ENCODE measurements at places on chromosomes 16 and 17. TPM values are rescaled to one million over a fixed set of nuclear protein-coding genes. Genes with fewer than 3 reads are reported as not detected.
A peak's percentile ranks its signal among the peaks of the same experiment; 100 is the strongest.

Gene TEKT5
- 0.37 TPM for total RNA-seq

Gene TAT
- total RNA-seq: 0.91 TPM

Gene CPHXL2
- total RNA-seq: not detected

Gene PYY
- 0.52 TPM for total RNA-seq

- DNase-seq: no peak
Measured at GRCh38 chr17:35345926-35346771, 27.3 kb downstream of the SLFN11 start.

GRCh38 chr17:82298538-82299421 is 18.6 kb downstream of the CD7 start:
- DNase-seq: no peak

DNA sequence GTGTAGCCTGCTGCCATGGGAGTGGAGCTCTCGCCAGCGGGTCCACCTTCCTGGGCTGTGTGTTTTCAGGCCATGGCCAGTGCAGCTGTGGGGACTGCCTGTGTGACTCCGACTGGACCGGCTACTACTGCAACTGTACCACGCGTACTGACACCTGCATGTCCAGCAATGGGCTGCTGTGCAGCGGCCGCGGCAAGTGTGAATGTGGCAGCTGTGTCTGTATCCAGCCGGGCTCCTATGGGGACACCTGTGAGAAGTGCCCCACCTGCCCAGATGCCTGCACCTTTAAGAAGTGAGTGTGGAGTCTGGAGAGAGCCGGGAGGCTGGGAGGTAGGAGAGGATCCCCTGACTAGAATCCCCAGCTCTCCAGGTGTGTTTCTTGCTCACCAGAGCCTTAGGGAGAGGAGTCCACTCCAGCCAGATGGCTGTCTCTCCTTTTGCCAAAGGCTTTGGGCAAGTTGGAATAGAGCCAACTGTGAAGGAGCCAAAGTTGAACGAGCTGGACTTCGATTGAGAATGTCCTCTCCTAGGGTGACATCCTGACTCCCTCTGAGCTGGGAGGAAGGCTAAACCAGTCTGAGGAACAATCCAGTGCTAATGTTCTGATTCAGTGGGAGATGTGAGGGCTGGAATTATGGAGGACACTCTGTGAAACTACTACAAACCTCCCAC is 24.4 kb upstream of the EFCAB13 start:
- no peak for DNase-seq

DNA sequence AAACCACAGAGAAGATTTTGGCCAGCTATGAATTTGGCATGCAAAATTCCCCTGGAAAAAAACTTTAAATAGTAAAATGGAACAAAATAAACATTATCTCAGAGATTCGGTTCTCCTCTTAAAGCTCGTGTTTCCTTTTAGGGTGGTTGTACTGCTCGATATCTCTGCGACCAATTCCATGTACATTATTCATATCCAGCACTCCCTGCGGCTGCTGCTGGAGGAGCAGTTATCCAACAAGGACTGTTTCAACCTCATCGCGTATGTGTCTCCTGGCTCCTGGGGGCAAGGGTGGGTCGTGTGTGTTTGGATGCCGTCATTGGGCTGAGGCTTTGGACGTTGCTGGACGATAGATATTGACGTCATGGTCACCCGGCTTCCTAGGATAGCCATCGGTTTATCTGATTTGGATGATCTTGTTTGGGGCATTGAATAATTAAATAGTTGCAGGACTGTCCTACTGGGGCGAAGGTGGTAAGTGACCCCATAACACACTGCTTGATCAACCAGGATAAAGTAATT is 33.8 kb downstream of the VWA3A start:
- DNase-seq: no peak

GRCh38 chr17:40431231-40431602 is 12.0 kb upstream of the IGFBP4 start:
- no peak for DNase-seq

DNA sequence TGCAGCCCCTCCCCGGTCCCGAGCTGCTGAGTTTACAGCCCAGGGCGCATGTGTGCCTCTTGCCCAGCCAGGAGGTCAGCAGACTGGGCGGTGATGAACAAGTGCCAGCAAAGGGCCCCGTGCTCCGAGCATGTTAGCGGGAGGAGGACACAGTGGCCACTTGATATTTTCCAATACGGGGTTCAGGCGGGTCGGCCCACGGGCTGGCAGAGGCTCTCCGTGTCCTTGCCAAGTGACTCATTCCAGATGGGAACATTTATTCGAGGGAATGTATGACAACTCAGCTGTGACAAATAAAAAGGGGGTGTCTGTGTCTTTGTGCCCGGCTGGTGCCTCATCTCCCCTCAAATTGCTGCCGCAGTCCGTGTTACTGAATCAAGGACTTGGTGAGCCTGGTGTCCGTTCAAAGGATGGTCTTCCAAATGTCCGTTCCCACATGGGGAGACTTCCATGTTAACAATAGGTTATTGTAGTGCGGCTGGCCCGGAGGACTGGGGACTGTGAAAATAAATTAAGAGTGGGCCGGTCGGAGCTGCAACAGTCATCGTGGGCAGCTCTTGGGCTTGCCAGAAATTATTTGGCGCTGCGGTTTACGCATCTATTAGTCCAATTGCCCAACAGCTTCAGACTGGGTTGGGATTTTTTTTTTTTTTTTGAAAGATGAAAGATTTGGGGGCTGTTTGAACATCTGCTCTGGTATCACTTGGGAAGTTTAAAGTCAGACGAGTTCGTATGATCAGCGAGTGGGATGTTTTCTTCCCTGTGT is 174.0 kb upstream of the CIBAR2 start:
- DNase-seq: no peak

DNA sequence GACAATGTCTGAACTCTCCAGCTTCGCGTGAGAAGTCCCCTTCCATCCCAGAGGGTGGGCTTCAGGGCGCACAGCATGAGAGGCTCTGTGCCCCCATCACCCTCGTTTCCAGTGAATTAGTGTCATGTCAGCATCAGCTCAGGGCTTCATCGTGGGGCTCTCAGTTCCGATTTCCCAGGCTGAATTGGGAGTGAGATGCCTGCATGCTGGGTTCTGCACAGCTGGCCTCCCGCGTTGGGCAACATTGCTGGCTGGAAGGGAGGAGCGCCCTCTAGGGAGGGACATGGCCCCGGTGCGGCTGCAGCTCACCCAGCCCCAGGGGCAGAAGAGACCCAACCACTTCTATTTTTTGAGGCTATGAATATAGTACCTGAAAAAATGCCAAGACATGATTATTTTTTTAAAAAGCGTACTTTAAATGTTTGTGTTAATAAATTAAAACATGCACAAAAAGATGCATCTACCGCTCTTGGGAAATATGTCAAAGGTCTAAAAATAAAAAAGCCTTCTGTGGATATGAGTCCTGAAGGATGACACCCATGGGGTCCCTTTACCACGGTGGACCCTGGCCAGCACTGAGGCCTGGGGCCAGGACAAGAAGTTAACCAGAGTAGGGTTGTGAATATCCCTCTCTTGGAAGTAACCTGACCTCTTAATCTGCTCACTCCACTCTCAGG is 10.5 kb upstream of the ITGAD start:
- DNase-seq: peak; percentile 33

DNA sequence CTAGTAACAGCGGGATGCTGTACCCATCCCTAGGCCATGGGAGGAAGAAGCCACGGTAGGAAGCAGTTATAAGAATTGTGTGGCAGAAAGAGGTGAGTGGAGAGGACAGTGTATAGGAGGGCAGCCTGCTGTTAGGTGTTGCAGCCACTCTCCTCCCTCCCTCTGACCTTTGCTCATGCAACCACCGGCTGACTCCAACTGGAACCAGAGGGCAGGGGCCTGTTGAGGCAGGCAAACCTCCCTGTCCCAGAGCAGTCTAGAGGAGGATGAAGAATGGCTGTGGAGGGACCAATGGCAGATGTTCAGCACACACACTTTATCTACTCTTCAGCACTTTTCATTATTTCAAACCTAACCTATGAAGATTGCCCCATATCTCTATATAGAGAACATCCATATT is 2.2 kb downstream of the TXNL4B start:
- no peak for DNase-seq
